ENCODE measurements at places on chromosomes 16 and 17.

- DNase-seq: no peak
Measured at GRCh38 chr16:71364133-71364681, 5.7 kb downstream of the CALB2 start.

DNA sequence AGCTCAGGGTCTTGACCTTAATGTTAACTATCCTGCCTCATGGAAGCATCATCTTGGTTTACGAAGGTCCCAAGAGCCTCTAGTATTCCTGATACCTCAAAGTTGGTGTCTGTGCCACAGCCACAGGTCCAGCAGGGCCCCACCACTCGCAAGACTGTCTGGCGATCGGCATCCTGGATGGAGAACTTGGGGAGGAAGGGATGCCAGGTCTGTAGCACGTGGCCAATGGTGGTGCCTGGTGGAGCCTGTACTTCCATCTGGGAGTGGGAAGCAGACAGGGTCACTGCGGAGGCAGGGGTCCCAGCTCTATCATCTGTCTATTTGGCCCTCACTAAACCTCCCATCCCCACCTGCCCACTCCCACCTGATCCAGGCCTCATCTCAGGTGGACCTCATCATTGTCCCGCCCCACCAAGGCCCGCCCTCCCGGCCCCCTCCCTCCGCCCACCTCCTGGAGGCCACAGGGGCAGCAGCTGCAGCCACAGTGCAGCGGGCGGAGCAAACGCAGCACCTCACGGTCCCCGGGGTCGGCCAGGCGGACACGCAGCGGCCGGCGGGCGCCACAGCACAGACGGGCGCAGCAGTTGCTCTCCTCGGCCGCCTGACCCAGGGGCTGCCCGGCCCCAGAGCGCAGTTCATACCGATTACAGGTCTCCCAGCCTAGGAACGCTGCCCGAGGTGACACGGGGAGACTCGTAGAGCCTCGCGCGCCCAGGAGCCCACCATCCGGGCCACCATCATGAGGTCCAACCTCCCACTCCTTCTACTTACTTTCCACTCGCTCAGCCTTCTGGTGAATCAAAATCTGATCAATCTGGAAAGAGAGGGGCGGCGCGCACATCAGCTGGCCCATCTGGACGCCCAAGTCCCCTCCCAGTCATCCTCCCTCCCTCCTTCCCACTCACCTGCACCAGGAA, 1.4 kb downstream of the PLSCR3 start:
- DNase-seq: no peak

- DNase-seq: no peak
Measured at GRCh38 chr17:31416503-31416923, 25.0 kb downstream of the RAB11FIP4 start.

DNA sequence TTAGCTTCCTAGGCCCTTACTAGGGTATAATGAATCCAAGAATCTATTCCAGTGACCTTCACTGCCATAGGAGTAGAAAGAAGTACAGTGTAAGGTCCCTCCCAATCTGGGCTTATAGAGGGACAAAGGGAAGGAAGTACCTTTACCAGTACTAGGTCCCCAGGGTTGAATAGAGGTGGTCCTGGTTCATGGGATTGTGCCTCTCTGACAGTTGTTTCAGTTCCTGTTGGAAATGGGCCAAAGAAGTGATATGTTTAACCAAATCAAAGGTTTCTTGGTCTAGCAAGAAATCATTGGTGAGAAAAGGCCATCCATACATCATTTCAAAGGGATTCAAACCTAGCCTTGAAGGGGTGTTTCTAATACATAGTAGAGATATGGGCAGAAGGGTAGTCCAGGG, 16.0 kb upstream of the ZNHIT3 start:
- DNase-seq: no peak
